Esophagus squamous epithelium (tissue), 5 donors: ENCODE measurements at places on chromosomes 1 and 21.

GRCh38 chr21:38355992-38356781, 99.4 kb downstream of the KCNJ15 start:
- no peak overlapping the region for H3K4me3 ChIP-seq
- no peak overlapping the region for H3K27ac ChIP-seq
- DNase-seq = no peak
- no peaks in the 10 kb centered on the region for H3K36me3 ChIP-seq

DNA sequence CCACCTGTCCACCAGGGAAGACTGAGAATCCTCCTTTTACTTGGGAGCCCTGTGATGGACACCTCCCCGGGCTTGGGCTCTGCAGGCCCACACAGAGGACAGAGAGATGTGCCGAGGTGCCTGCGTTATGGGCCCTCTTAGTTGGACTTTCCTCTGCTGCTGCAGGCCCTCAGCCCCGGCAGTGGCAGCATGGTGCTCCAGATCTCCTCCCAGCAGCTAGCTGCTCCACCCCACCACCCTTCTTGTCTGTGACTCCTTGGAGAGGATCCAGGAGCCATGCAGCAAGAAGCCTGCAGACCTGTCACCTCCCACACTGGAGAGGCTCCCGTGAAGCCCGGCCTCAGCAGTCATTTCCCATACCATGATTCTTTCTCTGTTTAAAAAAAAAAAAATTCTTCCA, 27.4 kb downstream of the PHGDH start:
- no peak overlapping the region for H3K4me3 ChIP-seq
- peaks cover 34% of the 10 kb centered on the region for H3K4me1 ChIP-seq
- no peak overlapping the region for H3K27ac ChIP-seq
- H3K36me3 ChIP-seq = no peaks in the 10 kb centered on the region
- H3K27me3 ChIP-seq = no peaks in the 10 kb centered on the region

GRCh38 chr1:14262637-14263036, 335.8 kb upstream of the KAZN start:
- H3K27ac ChIP-seq = no peak overlapping the region
- no peaks in the 10 kb centered on the region for H3K4me1 ChIP-seq
- DNase-seq = no peak
- H3K36me3 ChIP-seq = no peaks in the 10 kb centered on the region
- no peaks in the 10 kb centered on the region for H3K27me3 ChIP-seq

DNA sequence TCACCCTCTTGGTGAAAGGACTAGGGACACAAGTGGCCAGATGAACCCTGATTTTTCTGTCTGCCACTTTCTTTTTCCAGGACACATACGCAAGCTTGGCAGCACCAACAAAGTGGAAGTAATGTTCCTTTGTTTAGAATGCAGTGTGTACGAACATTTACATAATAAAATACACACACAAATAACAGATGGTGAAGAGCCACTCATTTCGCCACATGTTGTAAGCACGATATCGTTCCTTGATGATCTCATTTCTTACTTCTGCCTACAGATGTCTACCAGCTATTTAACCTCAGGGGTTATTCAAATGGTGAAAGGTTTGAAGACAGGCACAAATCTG, 670.2 kb upstream of the CXADR start:
- no peaks in the 10 kb centered on the region for H3K4me1 ChIP-seq
- no peaks in the 10 kb centered on the region for H3K36me3 ChIP-seq
- DNase-seq = no peak
- H3K4me3 ChIP-seq = no peak overlapping the region
- H3K27me3 ChIP-seq = no peaks in the 10 kb centered on the region

GRCh38 chr1:243513726-243514491, 258.1 kb downstream of the SDCCAG8 start:
- H3K36me3 ChIP-seq = no peaks in the 10 kb centered on the region
- H3K27me3 ChIP-seq = no peaks in the 10 kb centered on the region
- no peak overlapping the region for H3K27ac ChIP-seq
- H3K4me1 ChIP-seq = no peaks in the 10 kb centered on the region
- DNase-seq = no peak

GRCh38 chr1:162040657-162041056, 17.0 kb upstream of the OLFML2B start:
- H3K27ac ChIP-seq = no peak overlapping the region
- no peak overlapping the region for H3K4me3 ChIP-seq
- no peak for DNase-seq
- H3K36me3 ChIP-seq = no peaks in the 10 kb centered on the region
- H3K4me1 ChIP-seq = no peaks in the 10 kb centered on the region

GRCh38 chr1:56921479-56921878, 44.3 kb downstream of the C8B start:
- no peak overlapping the region for H3K4me3 ChIP-seq
- H3K36me3 ChIP-seq = no peaks in the 10 kb centered on the region
- no peak overlapping the region for H3K27ac ChIP-seq
- H3K27me3 ChIP-seq = peaks cover 43% of the 10 kb centered on the region
- no peaks in the 10 kb centered on the region for H3K4me1 ChIP-seq
- no peak for DNase-seq

DNA sequence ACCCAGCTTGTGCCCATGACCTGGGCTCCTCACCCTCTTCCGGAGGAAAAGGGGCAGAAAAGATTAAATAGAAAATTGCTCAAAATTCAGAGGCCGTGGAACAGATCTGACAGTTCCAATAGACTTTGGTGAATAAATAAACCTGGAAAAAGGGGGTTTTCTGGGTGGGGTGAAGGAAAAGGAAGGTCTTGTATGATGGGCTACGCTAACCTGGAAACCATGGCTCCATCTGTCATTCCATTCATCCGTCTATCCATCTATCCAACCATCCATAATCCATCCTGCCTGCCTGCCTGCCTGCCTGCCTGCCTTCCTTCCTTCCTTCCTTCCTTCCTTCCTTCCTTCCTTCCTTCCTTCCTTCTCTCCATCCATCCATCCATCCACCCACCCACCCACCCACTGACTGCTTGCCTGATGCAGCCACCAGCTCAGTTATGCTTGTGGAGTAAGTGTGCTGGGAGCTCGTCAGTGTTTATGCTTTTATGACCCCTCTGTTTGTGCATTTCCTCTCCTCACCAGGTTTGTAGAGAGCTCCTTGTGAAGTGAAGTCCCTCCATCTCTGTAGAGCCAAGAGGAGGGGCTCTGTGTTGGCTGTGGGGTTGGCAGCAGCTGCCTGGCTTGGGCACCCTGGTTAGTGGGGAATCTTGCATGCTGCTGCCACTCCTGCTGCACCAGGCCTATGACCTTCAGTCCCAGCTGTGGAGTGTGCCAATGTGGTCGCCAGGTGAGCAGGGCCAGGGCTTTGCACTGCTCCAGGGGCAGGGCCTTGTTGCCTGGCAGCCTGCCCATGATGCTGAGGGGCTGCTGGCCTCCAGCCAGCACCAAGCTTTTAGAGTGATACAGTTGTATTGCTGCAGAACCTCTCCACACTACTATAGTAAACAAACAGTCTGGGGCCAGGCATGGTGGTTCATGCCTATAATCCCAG, 16.0 kb upstream of the POU3F1 start:
- H3K27ac ChIP-seq = no peak overlapping the region
- DNase-seq = no peak
- no peaks in the 10 kb centered on the region for H3K36me3 ChIP-seq
- no peaks in the 10 kb centered on the region for H3K27me3 ChIP-seq

GRCh38 chr1:24927988-24928688, 1.9 kb downstream of the RUNX3 start:
- no peak for DNase-seq
- H3K4me3 ChIP-seq = peak overlapping the region; percentile 22
- peaks cover 52% of the 10 kb centered on the region for H3K27me3 ChIP-seq
- H3K36me3 ChIP-seq = no peaks in the 10 kb centered on the region
- H3K4me1 ChIP-seq = peaks cover 41% of the 10 kb centered on the region

GRCh38 chr1:6614019-6614928, 743 bp downstream of the PHF13 start:
- H3K27ac ChIP-seq = peak overlapping the region; percentile 99
- peaks cover 27% of the 10 kb centered on the region for H3K4me1 ChIP-seq
- no peak for DNase-seq
- no peaks in the 10 kb centered on the region for H3K36me3 ChIP-seq
- peak overlapping the region; percentile 97 for H3K4me3 ChIP-seq

DNA sequence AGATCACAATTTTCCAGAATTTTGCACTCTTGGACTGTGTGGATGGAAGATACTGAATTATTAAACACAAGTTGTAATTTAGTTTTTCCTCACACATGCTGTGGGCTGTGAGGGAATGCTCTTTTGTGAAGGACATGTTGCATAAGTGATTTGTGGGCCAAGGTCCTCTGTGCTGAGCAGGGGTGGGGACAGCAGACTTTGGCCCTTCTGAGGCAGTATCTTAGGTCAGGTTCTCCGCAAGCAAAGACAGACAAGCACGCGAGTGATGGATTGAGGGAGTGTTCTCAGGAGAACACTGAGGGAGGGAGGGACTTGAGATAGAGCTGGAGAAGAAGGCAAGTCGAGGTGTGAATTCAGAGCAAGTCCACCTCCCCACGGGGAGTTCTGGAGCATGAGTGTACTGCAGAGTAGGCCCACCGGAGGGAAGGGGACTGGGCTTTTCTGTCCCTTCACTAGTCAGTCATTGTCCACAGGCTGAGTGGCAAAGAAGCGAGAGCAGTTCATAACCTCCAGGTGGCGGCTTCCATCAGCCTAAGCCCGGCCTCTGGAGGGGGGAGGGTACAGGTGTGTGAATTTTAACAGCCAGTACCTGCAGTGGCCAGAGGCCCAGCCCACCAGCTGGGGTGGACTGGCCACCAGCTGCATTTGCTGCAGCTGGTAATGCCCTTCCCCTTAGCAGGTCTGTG, 19.1 kb upstream of the CD101 start:
- peaks cover 14% of the 10 kb centered on the region for H3K4me1 ChIP-seq
- peaks cover 3% of the 10 kb centered on the region for H3K36me3 ChIP-seq
- no peak for DNase-seq

DNA sequence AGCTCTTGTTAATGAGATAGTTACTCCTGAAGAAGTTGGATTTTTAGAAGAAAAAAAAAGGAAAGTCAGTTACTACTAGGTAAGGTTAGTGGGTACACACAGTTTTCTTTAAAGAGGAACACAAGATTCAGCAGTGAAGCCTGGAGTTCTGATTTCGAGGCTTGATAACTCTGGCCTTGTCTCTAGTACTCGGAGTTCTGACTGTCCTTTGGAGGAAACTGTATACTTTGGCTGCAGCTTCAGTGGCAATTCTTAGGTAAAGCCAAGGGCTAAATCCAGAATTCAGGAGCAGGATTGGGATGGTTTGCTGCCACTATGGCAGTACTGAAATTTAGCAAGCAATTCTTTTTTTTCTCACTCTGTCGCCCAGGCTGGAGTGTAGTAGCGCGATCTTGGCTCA, 9.2 kb downstream of the ACADM start:
- DNase-seq = no peak
- H3K4me3 ChIP-seq = no peak overlapping the region
- no peaks in the 10 kb centered on the region for H3K27me3 ChIP-seq
- H3K4me1 ChIP-seq = no peaks in the 10 kb centered on the region

GRCh38 chr1:186202271-186202764, 172.7 kb downstream of the TPR start:
- H3K36me3 ChIP-seq = no peaks in the 10 kb centered on the region
- no peak for DNase-seq
- H3K27ac ChIP-seq = no peak overlapping the region
- H3K4me1 ChIP-seq = no peaks in the 10 kb centered on the region
- no peak overlapping the region for H3K4me3 ChIP-seq
- no peaks in the 10 kb centered on the region for H3K27me3 ChIP-seq

DNA sequence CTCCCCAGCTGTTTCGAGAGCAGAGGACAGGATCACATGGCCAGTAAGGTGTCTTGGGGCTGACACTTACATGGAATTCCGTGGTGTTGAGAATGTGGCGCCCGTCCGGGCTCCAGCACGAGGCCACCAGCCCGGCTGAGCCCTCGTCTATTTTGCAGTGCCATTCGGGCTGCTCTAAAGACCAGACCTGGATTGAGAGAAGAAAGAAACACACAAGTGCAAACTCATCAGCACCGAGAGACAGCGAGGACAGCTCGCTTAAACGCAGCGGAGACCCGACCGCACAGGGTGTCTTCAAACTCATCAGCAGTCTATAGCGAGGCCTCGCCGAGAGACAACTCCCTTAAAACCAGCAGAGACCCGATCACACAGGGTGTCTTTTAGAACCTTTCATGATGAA, 3.3 kb downstream of the WRAP73 start:
- no peak for DNase-seq
- peaks cover 57% of the 10 kb centered on the region for H3K36me3 ChIP-seq
- H3K4me1 ChIP-seq = peaks cover 20% of the 10 kb centered on the region
- H3K27ac ChIP-seq = no peak overlapping the region

DNA sequence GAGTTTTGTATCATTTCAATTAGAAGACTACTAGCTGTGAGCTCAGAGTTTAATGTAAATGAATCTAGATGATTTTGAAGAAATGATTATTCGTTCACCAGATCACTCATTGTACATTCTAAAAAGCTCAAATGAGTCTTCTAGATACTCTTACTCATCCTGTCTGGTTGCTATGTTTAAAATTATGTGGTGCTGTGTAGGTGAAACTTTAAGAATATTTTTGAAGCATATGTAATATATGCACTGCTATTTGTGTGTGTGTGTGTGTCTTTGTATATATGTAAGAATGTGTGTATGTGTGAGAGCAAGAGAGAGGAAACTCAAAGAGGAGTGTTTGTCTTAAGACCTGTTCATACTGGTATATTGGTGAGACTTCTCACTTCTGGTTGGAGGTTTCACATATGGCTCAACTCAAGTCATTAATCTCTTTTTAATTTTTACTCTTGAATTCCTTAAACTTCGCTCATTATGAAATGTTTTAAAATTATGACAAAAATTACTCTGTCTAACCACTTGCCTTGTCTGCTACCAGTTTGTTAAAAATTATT, 8.6 kb upstream of the C1orf105 start:
- H3K4me3 ChIP-seq = no peak overlapping the region
- no peak for DNase-seq
- H3K27me3 ChIP-seq = no peaks in the 10 kb centered on the region
- no peaks in the 10 kb centered on the region for H3K36me3 ChIP-seq

- no peak for DNase-seq
- peaks cover 13% of the 10 kb centered on the region for H3K4me1 ChIP-seq
- no peak overlapping the region for H3K27ac ChIP-seq
- H3K4me3 ChIP-seq = no peak overlapping the region
These were observed 177.3 kb upstream of the SGIP1 start for GRCh38 chr1:66356605-66357004.

DNA sequence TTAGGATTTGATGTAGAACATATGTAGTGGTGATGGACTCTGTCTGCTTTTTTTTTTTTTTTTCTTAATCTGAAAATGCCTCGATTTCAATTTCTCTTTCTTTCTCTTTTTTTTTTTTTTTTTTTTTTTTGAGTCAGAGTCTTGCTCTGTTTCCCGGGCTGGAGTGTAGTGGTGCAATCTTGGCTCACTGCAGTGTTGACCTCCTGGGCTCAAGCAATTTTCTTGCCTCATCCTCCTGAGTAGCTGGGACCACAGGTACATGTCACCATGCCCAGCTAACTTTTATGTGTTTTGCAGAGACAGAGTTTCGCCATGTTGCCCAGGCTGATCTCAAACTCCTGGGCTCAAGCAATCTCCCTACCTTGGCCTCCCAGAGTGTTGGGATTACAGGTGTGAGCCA, 17.4 kb downstream of the MAST2 start:
- H3K4me1 ChIP-seq = no peaks in the 10 kb centered on the region
- no peaks in the 10 kb centered on the region for H3K36me3 ChIP-seq
- no peak overlapping the region for H3K27ac ChIP-seq
- DNase-seq = no peak
- no peak overlapping the region for H3K4me3 ChIP-seq
- H3K27me3 ChIP-seq = no peaks in the 10 kb centered on the region

- no peaks in the 10 kb centered on the region for H3K36me3 ChIP-seq
- no peak for DNase-seq
- peak overlapping the region; percentile 82 for H3K27ac ChIP-seq
- H3K4me3 ChIP-seq = peak overlapping the region; percentile 59
- peaks cover 32% of the 10 kb centered on the region for H3K27me3 ChIP-seq
These were observed 992 bp downstream of the TENT5C start for GRCh38 chr1:117606649-117607430.
